ENCODE measurements at places on chromosomes 7 and 10. TPM values are rescaled to one million over a fixed set of nuclear protein-coding genes. Genes with fewer than 3 reads are reported as not detected.

- no peak for DNase-seq
Observed at GRCh38 chr7:158421361-158421760, 166.3 kb downstream of the PTPRN2 start.

DNA sequence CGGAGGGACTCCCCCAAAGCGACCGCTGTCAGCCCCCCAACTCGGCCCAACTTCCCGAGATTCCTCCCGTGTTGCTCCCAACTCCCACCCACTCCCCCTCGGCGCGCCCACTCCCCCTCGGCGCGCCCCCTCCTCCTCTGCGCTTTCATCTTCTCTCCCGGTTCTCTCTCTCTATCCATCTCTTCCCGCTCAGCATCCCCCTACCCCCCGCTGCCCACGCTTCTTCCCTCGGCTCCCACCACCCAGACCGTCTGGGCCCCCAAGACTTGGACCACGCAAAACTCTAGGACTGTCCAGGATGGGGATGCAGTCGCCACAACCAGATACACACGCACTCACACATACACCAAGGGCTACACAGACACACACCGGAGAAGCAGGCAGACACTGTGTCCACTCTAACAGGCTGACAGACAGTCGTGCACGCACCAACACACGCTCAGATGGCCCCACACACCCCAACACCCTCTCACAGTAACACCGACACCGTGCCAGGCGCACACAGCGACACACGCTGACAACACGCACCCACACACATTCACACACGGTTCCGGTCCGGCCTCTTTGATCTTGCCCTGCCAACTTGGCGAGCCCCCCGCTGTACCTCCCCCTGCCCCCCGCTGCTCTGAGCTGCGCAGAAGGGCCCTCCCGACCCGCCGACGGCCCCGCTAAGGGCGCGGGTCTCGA, 1.1 kb downstream of the GRID1 start:
- no peak for DNase-seq

FOXP2 gene
- polyA plus RNA-seq, result 28.5 TPM

GRCh38 chr10:20957744-20958143, 60.6 kb upstream of the NEBL start:
- DNase-seq, result no peak

Data from right lung (tissue), 10 donors.